ENCODE measurements at places on chromosomes 4 and X.

GRCh38 chr4:162847945-162848549, 318.6 kb downstream of the NAF1 start:
- no peak for DNase-seq

- DNase-seq, result no peak
Observed at GRCh38 chr4:84277923-84278322, 221.2 kb downstream of the NKX6-1 start.

GRCh38 chr4:145734576-145735346, 54.8 kb downstream of the C4orf51 start:
- DNase-seq, result peak; percentile 95

DNA sequence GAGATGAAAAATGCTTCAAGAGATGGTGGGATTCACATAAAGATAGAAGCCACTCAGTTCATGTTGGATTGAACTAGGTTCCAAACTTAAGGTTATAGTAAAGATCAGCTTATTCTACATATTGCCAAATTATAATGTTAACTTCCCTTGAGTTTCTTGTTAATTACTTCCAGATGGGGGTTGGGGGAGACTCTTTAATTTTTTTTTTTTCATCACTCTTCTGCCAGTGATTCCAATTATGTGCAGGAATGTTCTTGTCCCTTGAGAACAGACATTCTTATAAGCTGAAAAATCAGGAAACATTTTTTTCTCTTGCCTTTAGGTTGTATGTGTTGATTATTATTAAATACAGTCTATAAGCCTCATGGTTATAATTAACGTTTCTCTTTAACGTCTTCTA, 30.0 kb downstream of the MND1 start:
- no peak for DNase-seq

DNA sequence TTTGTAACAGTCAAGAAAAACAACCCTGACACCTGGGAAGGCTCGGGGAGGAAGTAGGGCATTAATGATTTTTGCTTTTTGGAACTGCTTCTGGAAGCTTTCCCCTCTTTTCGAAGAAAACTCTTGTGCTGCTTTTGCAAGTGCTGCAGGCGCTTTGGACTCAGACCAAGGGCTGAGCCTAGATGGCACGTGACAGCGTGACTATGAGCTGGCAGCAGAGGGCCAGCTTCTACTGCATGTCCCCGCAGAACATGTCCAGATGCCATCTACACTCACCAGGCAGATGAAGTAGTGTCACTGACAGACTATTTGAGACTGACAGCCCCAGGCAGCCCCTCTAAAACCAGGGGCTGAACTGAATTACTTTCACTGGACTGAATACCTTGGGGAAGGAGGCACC, 6.2 kb downstream of the NR0B1 start:
- DNase-seq, result no peak

GRCh38 chr4:28469387-28469786, 1608.7 kb downstream of the STIM2 start:
- DNase-seq, result no peak

DNA sequence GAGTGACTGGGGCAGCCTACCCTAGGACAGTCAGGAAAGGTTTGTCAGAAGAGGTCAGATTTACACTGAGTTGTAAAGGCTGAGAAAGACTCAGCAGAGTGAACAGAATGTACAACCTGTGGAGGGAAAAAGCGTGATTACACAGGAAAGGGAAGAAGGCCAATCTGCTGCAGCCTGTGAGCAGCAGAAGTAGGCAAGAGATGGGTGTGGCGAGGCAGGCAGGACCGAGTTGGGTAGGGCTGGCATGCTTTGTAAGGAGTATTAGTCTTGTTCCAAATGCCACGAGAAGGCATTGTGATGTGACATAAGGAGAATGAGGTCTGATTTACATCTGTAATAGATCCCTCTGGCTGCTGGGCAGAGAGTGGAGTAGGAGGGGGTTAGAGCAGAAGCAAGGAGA, 12.6 kb downstream of the SGMS2 start:
- DNase-seq, result no peak

DNA sequence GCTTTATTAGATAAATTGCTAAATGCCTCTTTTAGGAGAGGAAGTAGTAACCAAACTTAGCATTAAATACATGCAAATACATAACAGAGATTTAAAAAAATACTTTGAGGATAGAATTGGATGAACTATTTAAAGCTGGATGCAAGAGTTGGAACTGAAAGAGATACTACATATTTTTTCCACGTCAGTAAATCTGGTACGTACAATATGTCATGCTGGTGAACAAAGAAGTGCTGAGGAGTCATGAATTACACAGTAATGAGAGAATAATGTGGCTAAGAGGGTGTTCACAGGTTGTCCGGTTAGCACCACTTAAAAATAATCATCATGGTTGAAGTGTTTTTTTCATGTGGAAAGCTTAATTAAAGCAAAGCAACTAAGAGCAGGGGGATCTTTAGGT, 184.1 kb upstream of the FRMPD4 start:
- no peak for DNase-seq

GRCh38 chr4:33045334-33045733, 2325.2 kb downstream of the PCDH7 start:
- DNase-seq, result peak; percentile 9

DNA sequence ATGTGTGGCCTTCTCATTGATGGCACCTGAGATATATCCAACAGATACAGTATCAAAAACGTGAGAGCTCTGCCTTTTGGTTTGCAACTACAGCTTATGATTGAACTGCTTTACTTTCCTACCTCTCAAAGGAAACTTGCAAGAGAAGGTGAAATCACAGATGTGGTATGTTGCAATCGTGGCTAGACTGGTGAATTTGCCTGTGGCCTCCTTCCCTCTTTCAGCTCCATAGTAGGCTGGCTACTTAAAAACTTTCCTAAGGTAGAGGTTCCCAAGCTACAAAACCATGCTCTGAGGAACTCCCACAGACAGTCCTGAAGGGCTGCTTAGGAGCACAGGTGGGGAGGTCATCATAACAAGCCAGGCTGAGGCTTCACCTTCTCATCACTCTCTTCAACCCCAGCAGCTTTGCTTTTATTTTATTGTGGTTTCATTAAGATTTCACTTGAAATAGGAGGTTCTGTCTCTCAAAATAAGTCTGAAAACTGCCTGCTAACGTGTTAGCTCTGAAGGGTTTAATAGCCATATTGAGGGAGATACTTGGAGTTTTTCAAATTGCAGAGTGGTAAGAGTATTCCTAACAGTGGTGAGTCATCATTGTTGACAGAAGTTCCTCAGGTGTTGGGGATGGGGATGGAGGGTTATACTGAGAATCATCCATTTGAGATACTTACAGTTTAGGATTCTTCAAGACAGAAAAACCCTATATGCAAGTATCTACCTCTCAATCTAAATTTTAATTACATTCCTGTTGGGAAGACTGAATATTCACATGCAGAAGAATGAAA, 93.5 kb upstream of the UCP1 start:
- DNase-seq, result peak; percentile 29

GRCh38 chrX:137234651-137235402, 201.0 kb upstream of the GPR101 start:
- DNase-seq, result no peak

GRCh38 chr4:29756966-29757365, 963.2 kb upstream of the PCDH7 start:
- DNase-seq, result no peak

DNA sequence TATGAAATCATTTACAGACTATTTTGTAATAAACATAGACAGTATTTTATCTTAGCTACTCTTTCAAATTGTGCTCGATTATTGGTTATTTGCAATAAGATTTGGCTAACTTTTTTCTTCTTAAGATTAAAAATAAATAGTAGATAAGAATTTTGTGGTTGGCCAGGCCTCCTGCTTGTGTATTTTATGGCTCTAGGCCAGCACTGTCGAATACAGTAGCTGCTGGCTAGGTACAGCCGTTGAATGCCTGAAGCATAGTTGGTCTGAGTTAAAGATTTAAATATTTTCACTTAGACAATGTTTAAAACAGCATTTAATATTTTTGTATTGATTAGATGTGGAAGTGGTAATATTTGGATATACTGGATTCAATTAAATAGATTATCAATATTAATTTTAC, 481.0 kb downstream of the SPRY1 start:
- peak; percentile 32 for DNase-seq

GRCh38 chr4:176845636-176846035, 52.9 kb upstream of the VEGFC start:
- peak; percentile 2 for DNase-seq

GRCh38 chrX:16022580-16023200, 100.7 kb upstream of the GRPR start:
- peak; percentile 32 for DNase-seq

DNA sequence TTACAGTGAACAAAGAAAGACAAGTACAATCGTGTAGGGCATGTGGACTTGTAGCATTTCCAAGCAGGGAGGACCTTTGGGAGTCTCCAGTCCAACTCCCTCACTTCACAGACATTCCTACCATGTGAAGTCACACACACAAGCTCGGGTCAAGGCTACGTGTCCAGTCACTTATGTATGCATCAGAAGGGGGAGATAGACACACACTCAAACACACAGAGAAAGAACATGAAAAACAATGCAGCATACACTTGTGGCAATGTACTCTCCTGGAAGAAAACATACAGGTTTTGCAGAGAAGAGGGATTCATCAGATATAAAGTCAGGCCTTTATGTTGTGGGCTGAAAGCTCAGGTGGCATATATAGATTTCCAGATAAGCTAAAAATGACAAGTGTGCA, 136.1 kb upstream of the MID1 start:
- peak; percentile 76 for DNase-seq

DNA sequence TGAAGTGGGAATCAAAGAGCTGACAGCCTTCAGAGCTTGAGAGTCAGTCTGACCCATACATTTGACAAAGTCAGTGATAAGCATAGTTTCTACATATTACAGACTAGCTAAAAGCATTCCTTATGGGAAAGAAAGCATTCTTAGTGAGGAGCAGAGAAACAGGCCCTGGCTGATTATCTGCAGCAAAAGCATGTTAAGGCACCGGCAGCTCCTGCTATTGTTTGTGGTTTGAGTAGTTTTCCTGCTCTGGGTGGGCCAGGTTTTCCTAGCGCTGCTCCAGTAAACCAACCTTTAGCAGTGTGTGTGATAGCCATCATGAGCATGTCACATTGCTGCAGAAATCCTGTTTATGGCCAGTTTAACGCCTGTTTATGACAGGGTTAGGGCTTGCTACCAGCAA, 51.6 kb upstream of the WDR1 start:
- no peak for DNase-seq

DNA sequence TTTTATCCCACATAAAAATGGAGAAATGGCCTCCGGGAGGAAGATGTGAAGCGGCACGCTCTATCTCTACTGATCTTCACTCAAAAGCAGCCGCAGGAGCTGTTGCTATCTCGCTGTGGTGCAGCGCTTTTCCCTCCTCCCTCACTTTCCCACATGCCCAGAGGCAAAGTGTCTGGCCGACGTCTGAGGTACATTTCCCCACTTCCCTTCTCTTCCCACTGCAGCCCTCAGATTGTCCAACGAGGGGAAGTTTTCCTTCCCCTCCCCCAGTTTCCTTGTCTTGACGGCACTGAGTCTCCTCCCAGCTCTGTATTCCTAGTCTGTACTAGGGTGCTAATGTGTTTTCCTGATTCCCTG, 660 bp upstream of the COL25A1 start:
- DNase-seq, result peak; percentile 28

DNA sequence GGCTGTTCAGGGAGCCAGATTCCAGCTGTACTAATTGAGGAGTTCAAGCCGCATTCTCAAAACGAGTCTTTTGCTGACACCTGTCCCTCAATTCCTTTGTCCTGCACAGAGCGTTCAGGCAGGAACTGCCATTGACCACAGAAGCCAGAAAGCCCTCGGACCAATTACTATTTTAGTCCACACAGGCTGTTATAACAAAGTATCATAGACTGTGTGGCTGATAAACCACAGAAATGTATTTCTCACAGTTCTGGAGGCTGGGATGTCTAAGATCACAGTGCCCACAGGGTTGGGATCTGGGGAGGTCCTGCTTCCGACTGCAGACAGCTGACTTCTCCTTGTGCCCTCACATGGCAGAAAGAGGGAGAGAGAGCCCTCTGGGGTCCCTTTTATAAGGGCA, 119.8 kb upstream of the ATP6AP2 start:
- DNase-seq, result no peak

- DNase-seq, result no peak
Observed at GRCh38 chr4:86256086-86256485, 103.8 kb downstream of the MAPK10 start.

DNA sequence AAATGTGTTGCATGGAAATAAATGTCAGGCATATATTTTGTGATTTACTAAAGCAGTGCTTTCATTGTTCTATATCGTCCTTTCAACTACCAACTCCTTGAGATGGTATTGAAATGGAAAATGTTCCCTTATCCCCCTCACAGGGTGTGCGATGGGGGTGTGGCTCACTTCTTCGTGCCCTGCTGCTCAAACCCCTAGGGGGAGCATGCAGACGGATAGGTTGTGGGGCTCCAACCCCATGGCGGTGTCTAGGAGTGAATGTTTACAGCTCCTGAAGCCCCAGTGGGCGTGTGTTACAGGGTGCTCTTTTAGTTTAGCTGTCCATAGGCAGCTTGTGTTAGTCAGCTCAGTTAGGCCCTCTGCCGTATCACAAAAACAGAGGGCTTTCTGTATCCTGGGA, 287.7 kb upstream of the EMCN start:
- DNase-seq, result no peak

DNA sequence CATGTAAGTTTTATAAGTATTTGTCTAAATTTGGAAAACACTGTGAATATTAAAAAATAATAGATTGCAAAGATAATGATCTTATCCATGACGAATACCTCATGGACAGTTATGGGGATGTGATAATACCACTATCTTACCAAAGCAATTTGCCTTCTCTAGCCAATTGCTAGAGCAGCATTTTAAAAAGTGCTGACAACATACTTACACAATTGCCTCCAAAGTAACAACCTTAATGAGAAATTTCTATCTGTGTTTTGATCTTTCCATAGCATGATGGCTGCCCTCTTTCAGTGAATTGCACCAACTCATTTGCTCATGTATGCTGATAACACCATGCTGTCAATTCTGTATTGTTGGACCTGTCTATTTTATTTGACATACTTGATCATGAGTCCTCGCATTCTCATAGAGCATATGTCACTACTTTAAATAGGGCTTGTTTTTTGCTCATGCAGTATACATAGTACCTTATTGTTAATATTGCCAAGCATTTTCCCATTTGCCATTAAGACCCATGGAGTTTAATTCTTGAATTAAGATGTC, 87.2 kb downstream of the MMRN1 start:
- DNase-seq, result no peak

- peak; percentile 79 for DNase-seq
Observed at GRCh38 chr4:5050520-5051277, 581 bp upstream of the STK32B start.

- DNase-seq, result no peak
Observed at GRCh38 chr4:140485939-140486338, 12.2 kb downstream of the MGAT4D start.

DNA sequence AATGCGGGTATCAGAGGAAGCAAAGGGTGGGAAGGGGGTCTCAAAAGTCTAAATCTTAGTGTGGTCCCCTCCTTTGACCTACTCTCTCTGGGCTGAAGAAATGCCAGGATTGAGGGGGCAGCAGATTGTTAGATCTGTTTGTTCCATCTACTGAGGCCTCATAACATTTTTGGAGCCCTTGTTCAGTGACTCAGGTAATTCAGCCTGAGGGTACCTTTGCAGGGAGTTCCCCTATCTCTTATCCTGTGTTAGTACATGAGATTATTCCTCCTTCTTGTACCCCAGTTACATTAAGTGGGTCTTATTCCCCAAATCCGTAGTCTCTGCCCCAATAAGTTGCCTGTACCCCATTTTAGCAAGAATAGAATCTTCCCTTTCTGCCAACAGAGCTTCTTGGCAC, 79.0 kb downstream of the RTL9 start:
- no peak for DNase-seq
